ENCODE measurements at places on chromosomes 2 and 18.

GRCh38 chr2:22883054-22883453 lies 501.9 kb upstream of the KLHL29 start:
- DNase-seq, result no peak

- DNase-seq, result peak; percentile 37
Observed at GRCh38 chr2:75199428-75200011, at the start of gene TACR1. Gene TACR1, minus strand, starts transcription at chr2:75199520. Its CDS starts 586 bp downstream, at chr2:75198934.

DNA sequence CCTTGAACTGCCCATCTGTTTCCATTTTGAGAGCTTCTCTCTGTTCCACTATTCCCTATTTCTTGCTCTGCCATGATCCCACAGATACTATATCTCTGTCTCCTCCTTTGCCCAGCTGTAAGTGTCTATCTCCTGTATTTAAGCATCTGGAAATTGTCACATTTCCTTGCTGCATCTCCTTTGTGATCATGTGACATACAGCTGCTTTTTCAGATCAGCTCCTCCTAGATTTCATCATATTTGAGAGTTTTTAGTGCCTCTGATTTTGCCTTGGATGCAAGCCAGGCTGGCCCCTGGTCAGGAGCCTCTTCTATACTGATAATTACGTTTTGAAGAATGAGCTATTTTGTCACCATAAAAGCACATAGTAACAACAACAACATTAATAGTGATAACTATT lies 131.7 kb upstream of the TNP1 start:
- DNase-seq, result no peak

DNA sequence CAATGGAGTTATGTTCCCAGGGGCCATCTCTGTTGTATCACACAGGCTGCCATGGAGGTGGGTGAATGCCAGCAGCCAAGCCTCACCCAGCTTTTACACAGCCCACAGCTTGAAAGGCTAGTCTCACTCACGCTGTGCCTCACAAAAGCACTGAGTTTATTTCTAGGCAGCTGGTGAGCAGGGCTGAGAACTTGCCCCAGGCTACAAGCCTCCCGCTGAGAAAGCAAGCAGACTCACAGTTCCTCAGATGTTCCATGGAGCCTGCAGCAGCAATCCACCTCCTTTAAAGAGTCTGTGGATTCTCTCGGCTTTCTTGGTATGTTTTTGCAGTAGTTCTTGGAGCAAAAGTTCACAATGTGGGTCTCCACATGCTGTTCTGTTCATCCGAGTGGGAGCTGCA lies 40.9 kb upstream of the ALKAL2 start:
- DNase-seq, result no peak

DNA sequence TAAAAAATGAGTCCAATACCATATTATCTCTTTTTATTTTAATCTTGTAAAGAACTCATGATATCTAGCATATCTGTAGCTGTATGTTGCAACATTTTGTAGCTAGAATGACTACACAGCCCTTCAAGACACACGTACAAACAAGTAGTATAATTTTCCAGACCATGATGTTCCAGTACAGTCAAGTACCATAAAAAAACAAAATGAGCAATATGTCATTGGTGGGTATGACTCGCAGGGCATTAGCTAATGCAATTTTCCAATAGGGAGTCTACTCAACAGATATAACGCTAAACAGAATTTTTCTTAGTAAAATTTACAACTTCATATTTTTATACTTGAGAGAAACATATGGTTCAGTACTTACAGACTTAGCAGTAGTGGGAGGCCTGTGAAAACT lies 53.6 kb upstream of the UGP2 start:
- no peak for DNase-seq

GRCh38 chr18:75782826-75783225 lies 355.3 kb upstream of the SMIM21 start:
- no peak for DNase-seq

DNA sequence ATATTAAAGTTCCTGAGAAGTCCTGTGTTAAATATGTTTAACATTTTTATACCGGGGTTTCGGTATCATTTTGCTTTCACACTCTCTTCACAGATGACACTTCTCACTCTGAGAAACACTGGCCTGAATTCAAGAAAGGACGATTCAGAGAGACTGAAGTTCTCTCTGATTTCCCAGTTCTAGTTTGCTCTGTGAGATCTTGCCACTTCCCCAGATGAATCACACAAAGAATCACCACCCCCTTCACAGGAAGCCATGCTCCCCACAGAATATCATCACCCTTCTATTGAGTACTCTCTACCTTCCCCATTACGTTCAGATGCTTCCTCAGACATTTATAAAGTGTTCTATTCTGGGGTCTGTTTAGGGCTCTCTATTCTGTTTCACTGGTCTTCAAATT lies 16.1 kb upstream of the CD207 start:
- peak; percentile 41 for DNase-seq

DNA sequence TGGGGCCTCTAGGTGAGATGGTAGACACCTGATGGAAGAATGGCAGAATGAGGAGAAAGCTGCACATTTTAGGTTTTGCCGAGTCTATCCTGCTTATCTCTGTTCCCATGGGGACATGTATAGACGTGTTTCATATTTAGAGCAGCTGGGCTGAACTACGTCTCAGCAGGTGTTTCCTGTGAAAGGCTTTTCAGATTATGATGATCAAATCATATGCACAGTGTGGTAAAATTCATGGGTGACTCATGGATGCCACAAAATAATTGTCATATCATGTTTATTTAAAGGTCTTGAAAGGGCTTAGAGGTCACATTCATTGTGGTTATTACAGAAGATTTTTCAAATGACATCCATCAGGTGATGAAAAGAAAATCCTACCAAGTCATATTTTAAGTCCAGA lies 90.5 kb downstream of the ICOS start:
- DNase-seq, result peak; percentile 40

DNA sequence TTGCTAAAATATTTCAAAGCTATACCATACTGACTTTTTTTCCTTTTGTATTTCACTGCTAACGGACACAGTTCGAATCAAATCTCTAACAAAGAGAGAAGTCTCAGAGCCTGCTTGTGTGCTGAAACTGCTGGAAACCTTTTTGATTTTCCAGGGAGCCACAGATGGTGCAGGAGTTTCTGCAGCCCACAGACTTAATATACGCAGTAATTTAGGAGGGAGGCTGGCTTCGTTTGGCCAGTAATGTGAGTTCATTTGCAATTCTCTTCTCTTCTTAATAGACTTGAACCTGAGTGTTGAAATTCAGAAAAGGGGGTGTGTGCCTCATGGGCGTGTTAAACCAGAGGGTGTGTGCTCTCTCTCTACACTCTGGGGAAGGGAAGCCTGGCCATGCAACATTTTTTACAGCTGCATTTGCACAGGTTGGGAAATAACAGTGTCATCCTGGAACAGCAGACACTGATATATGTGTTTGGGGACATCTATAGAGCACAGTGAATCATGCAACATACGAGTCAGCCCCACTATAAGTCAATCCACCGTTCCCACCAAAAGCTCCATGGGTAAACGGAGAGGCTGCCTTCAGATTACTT lies 333.0 kb downstream of the CLIP4 start:
- DNase-seq, result no peak

DNA sequence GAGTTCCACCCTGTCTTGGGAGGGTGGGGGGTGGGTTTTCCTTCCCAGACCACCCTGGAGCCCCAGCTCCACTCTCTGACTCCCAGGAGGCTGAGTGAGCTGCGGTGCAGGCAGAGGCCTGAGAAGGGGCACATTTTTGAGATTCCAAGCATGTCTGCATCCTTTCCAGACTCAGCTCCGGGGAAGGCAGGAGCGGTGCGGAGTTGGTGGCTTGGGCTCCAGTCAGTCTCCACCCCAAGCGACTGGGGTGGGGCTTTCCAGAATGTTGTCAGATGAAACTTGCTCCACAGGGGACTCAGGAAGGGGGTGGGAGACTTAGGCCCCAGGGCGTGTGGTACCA lies 44.2 kb upstream of the HS6ST1 start:
- no peak for DNase-seq

DNA sequence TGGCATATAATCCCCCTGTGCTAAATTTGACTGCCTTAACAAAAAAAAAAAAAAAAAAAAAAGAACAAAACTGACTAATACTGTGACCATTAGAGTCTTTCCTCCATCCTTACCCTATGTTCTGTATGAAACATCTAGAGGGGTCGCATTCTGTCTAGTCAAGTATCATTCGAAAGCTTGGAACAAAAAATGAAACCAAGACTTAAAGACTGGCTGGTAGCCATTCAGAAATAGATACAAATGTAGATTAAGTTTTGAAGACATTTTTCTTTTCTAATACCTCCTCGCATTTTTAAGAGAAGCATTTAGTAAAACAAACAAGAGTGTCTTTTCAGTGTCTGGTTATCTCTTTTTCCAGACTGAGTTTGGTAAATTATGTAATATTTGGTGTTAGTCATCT lies 66.7 kb downstream of the SPATS2L start:
- no peak for DNase-seq

GRCh38 chr2:240164586-240164985 lies 24.1 kb upstream of the OTOS start:
- DNase-seq, result no peak

DNA sequence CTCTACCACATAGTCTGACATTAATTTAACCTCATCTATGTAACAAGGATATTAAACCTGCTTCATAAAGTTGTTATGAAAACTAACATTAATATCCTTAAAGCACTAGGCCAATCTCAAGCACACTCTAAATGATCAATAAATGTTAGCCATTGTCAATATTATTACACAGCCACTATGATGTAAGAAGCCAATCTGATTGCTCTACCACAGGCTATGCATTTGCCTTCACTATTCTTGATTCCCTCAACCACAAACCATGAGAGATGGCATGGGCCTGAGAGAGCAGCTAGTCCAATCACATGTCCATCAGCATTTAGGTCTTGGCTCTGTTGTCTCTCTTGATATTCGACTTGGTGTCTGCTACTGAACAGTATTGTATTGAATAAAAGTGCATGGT lies 4.2 kb downstream of the SLC25A12 start:
- no peak for DNase-seq

DNA sequence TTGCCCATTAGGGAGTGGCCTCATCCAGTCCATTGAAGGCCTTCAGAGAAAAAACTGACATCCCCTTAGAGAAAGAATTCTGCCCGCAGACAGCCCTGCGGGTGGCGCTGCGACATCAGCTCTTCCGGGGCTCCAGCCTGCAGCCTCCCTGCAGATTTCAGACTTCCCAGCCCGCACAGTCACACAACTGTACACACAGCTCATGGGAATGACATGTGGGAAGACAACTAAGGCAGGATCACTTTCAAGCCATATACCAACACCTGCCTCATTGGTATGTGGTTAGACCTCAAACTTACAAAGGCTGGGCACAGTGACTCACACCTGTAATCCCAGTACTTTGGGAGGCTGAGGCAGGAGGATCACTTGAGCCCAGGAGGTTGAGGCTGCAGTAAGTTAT lies 24.8 kb upstream of the TUBB6 start:
- no peak for DNase-seq

DNA sequence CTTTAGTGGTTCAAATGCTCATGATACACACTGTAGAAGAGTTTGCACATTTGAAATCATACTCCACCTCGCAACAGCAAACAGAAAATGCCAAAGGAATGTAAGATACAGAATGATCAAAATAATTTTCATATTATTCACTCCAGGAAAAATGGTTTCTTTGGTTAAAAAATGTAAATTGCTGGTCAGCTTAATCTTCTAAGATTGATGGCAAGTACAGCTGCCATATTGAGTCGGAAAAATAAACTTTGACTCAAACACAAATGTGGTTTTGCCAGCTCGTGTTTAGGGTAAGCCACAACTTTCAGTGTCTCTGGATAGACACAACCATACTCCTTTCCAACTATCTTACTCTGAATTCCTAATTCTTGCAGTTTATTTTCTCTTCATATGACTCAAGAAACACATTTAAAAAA lies 154.9 kb upstream of the SMIM21 start:
- DNase-seq, result no peak

Data from CD4-positive, alpha-beta T cell treated with Interleukin-12 subunit alpha and Interleukin-12 subunit beta, for 1 hour (primary cell).